Inflammatory macrophage treated with lipopolysaccharide for 4 hours (primary cell): ENCODE measurements at places on chromosomes 11 and 22.

- DNase-seq, result peak; percentile 82
Observed at GRCh38 chr22:46116491-46116958, 33.8 kb upstream of the PPARA start.

DNA sequence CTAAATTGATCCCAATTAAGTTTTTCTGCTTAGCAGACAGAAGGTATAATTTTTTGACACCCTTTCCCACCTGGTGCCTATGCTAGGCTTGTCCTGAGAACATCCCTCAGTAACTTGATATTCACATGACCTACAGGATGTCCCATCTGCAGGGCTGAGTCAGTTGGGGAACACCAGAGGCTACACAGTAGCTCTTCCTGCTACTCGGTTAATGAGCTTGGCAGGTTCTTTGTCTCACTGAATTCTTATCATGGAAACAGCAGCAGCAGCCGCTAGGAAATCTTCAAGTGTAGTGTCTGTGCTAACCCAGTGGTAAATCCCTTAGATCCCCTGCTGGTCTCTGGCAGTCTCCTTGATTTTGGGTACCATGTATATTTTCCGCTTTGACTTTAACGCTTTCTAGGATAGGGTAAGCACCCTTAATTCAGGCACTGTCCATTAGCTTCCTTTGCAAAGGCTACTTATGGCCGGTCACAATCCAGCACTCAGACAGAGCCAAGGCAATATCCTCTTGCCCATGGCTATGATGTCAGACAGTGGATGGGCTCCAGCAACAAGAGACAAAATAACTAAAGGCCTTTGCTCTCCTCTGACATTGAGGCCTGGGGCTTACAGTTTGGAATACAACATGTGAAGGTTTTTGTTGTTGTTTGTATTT is 8.5 kb downstream of the MRPL16 start:
- no peak for DNase-seq

- DNase-seq, result no peak
Observed at GRCh38 chr22:29172216-29172615, 33.5 kb upstream of the EMID1 start.

DNA sequence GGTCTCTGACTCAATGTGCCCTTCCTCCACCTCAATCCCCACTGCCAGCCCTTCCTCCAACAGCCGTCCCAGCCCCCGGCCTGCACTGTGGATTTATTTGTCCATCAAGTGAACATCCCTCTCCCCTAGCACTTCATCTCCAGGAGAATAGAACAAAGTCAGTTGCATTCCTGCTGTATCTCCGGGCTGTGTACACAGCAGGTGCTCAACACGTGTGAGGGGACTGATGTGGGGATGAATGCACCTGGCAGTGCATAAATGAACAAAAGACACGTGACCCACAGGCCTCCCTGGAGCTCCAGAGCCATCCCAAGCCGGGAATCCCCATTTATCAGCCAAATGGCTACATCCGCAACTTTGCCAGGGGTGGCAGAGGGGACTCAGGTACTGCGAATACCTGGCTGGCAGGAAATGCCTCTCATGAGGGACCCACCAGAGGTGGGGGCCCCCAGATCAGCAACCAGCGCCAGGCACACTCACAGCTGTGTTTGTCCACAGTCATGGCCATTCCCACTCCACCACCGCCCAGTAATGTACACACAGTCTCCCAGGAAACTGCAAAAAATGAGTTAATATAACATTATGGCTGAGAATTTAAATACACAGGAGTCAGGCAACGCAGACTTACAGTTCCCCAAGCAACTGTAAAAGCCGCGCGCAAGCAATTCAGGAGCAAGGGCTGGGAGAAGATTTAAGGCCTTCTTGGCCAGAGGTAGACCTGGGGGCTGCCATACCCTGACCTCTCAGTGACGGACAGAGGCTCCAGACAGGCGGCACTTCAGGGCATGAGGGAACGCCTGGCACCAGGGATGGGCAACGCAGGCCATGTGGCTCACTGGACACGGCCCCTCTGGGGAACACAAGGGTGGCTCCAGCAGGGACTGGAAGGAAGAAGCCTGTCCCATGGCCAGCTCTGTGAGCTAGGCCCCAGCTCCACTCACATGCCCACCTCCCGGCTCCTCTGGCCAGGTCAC is 50.3 kb upstream of the TCF20 start:
- DNase-seq, result no peak

- no peak for DNase-seq
Observed at GRCh38 chr11:45761659-45762058, 43.3 kb upstream of the SLC35C1 start.

- DNase-seq, result no peak
Observed at GRCh38 chr11:69233744-69234570, 60.0 kb upstream of the MYEOV start.

DNA sequence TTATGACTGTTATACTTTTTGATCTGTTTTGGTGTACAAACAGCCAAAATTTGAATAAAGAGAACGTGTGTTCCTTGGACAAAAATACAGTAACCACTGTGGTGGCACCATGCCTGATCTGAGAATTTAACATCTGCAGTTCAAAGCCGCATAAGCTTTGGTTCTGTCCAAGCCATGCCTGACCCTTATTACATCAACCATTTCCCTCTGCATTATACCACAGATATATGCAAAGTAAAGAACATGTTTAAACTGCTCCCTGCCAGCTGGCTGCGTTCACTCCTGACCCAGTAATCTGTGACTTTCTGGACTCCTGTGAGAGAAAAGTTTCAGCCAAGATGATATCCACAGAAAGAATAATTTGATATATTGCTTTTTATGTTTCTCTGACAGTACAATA is 890.5 kb upstream of the ANO3 start:
- no peak for DNase-seq

DNA sequence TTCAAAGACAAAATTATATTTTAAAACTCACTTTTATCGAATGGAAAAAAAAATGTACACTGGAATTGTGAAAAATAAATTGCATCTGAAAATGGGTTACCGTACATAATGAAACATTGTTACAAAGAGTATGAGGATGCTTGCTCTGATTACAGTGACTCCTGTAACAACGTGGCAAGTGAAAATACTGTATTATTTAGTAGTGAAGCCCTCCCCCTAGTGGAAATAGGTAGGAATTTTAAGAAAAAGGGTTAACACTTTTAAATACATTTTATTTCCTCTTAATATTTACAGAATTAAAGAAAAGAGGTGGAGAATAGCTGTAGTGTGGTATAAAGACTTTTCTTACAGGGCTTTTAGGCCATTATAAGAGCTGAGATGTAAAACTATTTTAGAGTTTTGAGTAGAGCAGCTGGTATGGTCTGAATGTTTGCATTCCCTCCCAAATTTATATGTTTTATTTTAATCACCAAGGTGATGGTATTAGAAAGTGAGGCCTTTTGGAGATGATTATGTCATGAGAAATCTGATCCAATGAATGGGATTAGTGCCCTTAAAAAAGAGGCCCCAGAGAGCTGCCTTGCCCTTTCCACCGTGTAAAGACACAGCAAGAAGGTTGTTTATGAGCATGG is 25.2 kb downstream of the FAM76B start:
- peak; percentile 65 for DNase-seq

DNA sequence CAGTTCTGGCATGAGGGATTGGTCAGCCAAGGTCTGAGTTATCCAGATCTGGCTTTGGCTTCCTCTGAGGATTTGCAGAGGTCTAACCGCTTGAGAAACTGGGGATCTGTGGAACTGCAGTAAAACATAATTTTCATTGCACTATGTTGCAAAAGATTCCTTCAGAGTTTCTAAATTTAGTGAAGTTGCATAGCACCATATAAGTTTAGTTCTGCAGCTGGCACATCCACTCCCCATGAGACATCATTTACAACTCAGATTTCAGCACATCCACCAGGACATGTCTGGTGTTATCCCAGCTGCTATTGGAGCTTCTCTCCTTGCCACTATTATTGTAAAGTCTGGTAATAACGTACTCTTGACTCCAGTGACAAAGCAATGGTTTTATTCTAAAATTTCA is 181.5 kb downstream of the CWF19L2 start:
- DNase-seq, result no peak

- DNase-seq, result no peak
Observed at GRCh38 chr11:64881476-64881875, 3.1 kb upstream of the EHD1 start.

- DNase-seq, result no peak
Observed at GRCh38 chr11:127383026-127383425, 382.5 kb upstream of the KIRREL3 start.

DNA sequence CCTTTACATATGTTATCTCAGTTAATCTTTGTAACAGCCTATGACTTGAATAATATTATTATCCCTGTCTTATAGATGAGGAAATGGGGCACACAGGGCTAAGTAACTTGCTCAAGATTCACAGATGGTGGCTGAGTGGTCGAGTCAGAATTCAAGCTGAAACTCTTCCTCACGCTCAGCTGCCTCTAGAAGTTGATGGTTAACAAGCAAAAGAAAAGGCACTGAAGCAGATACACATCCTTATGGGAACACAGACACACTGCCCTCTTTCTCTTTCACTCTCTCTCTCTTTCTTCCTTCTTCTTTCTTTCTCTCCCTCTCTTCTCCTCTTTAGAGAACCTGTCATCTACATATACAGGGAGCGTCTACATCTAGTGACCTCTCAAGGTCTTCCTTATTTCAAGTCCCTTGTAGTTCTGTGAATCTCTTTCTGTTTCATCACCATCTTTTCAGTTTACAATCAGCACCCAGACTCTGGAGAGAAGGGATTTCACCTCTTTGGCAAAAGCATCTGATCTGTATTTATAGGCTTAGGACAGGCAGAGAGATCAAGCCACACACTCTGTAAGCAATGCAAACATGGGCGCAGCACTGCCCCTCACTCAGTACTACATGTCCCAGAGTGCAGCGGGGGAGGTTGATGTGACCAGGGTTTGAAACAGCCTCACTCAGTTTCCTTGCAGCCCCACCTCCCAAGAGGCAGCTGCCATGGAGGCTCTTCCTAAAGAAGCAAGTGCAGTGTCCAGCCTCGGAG is 75.7 kb downstream of the GRAMD1B start:
- no peak for DNase-seq

GRCh38 chr11:1947592-1948237 is 583 bp downstream of the MRPL23 start:
- no peak for DNase-seq

DNA sequence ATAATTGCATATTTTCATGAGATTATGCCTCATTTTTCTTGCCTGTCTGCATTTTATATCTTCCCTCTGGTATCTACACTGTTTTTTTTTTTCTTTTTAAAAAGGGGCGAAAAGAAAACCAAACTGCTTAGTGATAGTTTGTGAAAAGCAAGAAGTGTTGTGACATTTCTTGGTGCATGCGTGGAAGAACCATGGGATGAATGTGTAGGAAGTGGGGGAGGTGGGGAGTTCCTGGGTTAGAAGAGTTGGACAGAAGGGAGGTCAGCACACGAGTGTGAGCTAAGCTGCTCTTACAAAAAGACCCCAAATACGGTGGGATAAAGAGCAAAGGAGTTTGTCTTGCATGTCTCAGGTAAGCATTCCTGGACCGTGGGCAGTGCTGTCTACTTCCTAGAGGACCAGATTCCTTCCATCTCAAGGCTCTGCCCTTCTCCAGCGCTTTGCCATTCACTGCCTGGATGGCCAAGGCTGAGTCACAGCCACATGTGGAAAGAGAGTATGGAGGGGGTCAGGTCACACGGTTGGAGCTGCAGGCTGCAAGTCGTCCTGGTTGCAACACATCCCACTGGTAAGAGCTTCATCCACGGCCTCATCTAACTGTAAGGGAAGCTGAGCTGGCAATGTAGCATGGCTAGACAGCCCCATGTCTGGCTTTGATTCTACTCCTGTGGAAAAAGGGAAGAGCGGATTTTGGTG is 300.6 kb downstream of the DDX10 start:
- peak; percentile 86 for DNase-seq

GRCh38 chr11:1340111-1340510 is 30.7 kb upstream of the TOLLIP start:
- DNase-seq, result no peak

DNA sequence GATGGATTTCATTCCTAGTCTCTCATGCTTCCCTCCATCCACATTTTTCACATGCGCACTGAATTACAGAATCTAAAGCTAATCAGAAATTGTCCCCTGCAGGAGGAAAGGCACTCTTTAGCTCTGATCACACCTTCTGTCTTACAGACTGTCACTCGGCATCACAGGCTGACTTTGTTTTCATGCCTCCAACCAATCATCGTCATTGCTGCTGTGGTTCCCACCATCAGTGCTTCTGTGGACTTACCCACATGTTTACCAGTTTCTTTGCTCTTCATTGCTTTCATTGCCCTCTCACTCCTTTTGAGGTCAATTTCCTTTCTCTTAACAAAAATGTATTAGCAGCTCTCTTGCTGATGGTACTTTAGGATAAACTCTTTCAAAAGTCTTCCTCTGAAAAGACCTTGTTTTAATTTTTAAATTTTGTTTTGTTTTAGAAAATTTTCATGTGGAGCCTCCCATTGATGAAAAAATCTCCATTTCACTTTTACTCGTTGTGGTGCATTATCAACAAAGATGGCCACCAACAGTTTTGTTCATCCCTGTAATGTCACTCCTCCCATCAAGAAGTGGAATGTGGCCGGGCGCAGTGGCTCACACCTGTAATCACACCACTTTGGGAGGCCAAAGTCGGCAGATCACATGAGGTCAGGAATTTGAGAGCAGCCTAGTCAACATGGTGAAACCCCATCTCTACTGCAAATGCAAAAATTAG is 20.2 kb upstream of the TREH start:
- no peak for DNase-seq

- peak; percentile 79 for DNase-seq
Observed at GRCh38 chr22:22558972-22559603, at the start of gene PRAME. Gene PRAME (minus strand): TSS chr22:22559265. CDS start chr22:22556832, 2,433 bp downstream.

- DNase-seq, result peak; percentile 38
Observed at GRCh38 chr11:123560006-123560405, 94.4 kb downstream of the SCN3B start.

- no peak for DNase-seq
Observed at GRCh38 chr11:72633068-72633467, 41.2 kb downstream of the PDE2A start.

DNA sequence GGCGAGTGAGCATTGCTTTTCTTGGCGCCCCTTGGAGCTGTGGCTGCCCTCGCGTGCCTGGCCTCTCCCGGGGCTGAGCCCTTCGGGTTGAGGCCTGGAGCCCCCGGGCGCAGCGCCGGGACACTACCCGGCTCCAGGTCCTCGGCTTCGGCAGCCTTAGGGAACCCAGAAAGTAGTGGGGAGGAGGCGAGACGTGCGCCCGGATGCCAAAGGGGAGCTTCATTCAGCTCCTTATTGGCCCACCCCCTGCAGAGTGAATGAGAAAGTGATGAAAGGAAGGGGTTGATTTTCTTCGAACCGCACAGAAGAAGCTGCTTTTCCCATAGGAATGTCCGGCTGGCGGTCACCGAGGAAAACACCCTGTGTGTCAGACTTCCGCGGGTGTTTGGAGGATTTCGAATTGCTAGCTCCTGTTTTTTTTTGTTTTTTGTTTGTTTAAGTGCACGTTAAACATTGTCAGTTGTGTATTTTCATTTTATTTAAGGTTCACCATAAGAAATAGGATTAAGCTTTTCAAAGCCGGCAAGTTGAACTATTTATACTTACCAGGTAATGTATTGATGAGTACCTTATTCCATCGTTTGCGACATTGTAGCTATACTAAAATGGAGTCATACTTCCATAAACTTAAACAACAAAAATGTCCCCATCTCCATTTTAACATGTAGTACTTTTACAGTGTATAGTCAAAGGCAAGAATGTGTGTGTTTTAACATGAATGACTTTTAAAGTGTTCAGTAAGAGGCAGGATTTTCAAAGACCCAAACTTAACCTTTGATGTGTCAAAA is 841 bp upstream of the EIF4G2 start:
- DNase-seq, result no peak

GRCh38 chr11:60498399-60498798 is 5.8 kb downstream of the MS4A12 start:
- DNase-seq, result no peak

GRCh38 chr11:862081-862661 is 19.5 kb downstream of the TSPAN4 start:
- DNase-seq, result no peak
